ENCODE measurements at places on chromosomes 1 and 21.

DNA sequence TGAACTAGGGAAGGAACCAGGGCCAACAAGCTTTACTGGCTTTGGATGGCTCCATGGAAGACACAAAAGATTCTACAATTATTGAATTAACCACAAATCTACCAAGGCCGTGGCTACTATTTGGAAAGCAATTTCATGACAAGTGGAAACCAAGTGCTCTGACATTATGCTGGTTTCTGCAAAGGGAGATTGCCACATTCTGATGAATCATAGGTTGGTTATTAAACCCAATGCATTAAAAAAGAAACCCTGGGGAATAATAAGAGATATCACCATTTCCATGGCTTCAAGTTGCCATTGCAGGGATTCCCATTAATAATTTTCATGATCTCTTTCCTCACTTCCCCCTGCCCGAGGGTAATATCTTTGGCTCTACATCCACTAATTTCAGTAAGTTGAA lies 359.2 kb upstream of the NCAM2 start:
- no peak for DNase-seq

DNA sequence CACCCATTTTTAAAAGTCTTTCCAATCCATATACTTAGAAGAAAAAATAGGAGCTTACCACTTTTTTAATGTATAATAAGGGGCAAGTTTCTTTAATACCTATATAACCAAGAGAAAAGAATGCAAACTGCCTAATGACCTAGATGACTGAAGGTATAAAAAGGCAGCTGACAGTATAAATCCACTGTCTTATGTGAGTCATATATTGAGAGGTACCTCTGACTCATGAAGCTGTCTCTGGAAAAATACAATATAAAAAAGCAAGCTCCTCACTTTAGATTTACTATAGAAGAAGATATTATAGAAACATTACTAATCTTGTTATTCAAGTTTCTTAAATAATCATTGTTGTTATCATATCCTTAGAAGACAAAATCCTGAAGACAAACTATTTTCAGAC lies 144.2 kb downstream of the VAV3 start:
- DNase-seq: no peak

GRCh38 chr1:152185544-152186391 lies 26.7 kb upstream of the RPTN start:
- DNase-seq: no peak

DNA sequence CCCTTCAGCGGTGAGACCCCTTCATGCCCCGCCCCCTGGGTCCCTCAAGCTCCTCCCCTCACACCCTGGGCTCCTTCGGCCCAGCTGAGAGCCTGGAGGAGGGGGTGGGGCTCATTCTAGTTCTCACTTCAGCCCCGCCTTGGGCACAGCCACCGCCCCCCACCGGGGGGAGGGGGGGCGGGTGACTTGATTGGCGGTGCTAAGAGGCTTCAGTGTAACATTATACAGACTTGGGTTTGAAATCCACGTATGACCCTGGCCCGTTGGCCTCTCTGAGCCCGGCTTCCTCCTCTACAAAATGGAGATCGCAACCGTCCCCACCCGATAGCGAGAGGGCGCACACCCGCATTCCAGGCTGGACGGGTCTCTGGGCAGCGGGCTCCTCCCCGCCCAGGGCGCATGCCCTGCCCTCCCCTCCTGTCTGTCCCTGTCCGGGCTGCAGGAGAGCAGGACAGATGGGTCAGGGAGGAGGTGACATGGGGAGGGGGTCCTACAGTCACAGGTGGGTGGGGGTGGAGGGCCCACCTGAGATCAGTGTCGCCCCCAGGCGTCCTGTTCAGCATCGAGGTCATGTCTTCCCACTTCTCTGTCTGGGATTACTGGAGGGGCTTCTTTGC lies 5.1 kb downstream of the CLCNKB start:
- no peak for DNase-seq

- no peak for DNase-seq
These were observed 2.7 kb downstream of the SNAPIN start for GRCh38 chr1:153661111-153661708.

DNA sequence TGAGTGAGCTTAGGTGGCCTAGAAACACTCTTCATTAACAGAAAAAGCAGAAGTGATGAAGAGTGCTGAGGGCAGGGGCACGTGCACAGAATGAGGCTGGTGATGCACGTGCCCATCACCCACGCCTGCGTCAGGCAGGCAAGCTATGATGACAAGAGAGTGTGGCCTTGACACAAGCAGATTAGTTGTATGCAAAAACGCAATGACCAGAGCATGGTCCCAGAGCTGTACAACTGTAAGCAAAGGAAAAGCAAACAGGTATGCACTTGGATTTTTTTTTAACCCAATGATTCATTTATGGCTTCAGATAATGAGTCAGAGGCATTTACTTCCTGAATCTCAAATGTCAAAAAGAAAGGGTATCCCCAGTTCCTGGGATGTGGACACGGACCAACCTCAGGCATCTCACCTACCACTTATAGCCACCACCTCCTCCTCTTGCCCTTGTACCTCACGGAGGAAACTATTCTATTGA lies 9.1 kb upstream of the TMEM61 start:
- no peak for DNase-seq

- DNase-seq: no peak
These were observed 402.8 kb downstream of the MATN1 start for GRCh38 chr1:30320581-30320890.

GRCh38 chr1:14787604-14788003 lies 189.1 kb downstream of the KAZN start:
- no peak for DNase-seq

DNA sequence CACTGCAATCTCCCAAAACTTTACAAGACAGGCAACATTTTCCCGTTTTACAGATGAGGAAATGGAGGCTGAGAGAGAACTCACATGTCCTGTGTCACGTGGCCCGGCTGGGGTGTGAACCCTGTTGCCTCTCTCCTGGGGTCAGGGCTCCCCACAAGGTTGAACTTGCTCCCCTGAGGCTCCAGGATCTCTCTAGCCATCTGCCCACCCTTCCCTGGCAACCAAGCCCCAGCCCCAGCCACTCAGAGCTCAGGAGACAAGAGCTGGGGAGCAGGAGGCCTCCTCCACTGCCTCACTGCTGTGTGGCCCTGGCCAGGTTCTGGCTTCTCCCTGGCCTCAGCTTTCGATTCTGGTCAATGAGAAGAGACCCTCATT lies 11.8 kb downstream of the LAPTM5 start:
- DNase-seq: no peak

DNA sequence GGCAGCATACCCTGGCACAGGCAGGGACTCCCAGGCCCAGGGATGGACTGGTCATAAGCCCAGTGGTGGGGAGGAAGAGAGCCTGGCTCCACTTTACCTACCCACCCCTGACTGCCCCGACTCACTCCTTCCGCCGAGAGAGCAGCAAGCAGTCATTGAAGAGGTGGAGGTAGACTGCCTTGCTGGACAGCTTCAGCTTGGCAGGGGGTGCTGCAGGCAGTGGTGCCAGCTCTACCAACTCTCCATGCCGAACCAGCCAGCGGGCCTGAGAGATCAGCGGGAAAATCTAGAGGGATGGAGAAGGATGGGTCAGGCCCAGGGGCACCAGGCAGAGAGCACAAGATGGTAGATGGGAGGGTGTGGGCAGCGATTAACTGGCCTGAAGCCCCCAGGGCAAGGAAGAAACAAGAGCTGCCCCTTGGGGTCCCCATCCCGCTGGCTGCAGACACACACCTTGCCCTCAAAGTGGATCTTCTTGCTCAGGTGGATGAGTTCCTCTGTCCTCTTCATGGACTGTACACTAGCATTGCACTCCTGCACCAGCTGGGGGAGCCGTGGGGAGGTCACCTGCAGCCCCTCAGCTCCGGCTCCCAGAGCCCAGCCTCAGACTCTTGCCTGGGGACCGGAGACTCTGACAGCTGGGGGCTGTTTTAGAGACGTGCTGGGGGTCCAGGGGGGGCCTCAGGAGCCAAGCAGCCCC lies 7.7 kb downstream of the ARHGEF19 start:
- DNase-seq: no peak

DNA sequence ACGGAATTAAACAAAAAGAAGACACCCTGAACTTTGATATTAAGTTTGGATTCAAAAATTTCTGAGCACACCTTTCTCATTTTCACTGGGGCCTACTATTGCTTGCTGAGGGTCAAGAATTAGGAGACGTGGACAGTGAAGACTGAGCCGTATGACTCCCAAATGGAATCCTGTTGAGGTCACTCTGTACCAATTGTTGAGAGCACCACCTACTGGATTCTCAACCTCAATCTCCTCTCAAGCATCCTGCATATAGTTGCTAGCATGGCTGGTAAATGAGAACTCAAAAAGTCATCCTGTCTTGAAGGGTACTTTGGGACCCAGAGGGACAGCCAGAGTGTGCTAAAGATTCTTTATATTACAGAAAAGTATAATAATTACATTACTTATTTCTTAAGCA lies 20.2 kb upstream of the MTR start:
- DNase-seq: no peak

- DNase-seq: no peak
These were observed 34.1 kb upstream of the RUNX1 start for GRCh38 chr21:35083246-35083645.

DNA sequence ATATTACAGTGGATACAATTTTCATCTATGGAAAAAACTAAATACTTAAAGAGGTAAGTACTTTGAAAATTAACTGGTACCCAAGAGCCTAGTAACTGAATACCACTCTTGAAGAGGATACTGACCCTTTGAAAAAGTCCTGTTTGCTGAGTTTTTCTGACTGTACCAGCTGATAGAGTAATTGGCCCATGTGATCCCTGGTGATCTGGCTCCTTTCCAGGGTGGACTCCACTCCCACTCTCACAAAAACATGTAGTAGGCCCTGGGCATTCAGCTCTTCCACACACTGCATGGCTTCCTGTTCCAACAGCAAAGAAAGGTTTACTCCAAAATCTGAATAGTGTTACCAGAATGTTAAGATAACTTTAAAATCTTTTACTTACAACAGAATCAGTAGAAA lies 53.6 kb upstream of the HP1BP3 start:
- DNase-seq: no peak

- DNase-seq: no peak
These were observed 26.3 kb downstream of the PER3 start for GRCh38 chr1:7810395-7810794.
